ENCODE measurements at places on chromosomes 1 and 21.

DNA sequence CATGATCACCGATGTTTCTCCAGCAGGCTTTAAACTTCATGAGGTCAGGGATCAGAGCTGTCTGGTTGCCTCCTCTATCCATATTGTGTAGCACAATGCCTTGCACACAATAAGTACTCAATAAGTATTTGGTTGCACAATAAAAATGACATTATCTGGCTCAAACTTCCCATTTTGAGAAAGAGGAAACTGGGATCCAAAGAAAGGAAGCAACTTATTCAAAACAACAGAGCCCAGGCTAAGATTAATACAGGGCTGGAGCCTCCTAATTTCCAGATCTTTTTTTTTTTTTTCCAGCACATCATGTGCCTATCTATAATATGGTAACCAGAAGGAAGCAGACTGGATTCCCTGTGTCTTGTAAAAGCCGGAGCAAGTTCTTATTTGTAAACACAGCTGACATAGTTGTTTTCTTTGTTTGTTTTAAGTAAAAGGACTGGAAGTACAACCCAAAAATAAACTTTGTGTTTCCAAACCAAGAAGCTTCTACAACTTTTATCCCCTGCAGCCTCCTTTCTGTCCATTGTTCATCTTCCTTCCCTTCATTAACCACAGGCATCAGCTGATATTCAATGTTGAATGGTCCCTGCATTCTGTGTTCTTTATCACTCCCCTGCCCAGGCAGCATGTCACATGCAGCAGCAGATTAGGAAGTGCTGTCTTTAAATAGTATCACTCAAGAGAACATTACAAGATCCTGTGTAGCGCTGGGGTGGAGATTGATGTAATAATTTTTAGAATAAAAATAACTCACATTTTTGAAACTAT lies 71.2 kb upstream of the HOOK1 start:
- DNase-seq: no peak

- no peak for DNase-seq
Measured at GRCh38 chr1:160247053-160247452, 15.3 kb downstream of the DCAF8 start.

- no peak for DNase-seq
Measured at GRCh38 chr1:231969076-231969475, 342.5 kb downstream of the DISC1 start.

GRCh38 chr1:33302325-33302724 lies 18.6 kb downstream of the A3GALT2 start:
- no peak for DNase-seq

- no peak for DNase-seq
Measured at GRCh38 chr1:40886318-40887011, 24.3 kb upstream of the CITED4 start.

DNA sequence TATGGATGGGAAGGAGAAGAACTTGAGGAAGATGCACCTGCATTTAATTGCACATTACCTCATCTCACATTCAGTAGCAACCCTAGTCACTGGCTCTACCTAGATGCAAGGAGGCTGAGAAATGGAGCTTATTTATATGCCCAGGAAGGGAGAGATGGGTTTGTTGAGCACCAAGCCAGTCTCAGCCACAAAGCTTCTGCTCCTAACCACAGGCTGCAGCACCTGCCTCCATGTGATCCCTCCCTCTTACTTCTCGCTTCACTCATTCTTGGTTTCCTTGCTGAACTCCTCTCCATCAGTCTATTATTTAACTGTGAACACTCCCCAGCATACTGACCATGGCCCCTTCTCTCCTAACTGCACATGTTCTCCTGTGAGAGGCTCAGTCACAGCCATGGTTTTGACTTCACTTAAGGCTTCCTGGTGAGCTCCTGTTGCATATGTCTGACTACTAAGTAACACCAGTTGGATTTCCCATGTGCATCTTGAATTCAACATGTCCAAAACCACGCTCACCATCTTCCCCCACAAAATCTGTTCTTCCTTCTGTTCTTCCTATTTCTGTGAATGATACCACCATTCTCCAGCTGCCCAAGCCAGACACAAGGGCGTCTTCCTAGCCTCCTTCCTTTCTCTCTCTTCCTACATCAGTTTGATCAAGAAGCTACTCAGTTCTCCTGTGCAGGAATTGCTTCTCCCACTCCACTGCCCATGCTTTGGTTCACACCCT lies 139.8 kb downstream of the AK5 start:
- no peak for DNase-seq

- DNase-seq: peak; percentile 24
Measured at GRCh38 chr1:209809611-209810010, 3.7 kb upstream of the IRF6 start.

GRCh38 chr1:162248854-162249535 lies 127.7 kb downstream of the SPATA46 start:
- no peak for DNase-seq

GRCh38 chr1:186682736-186683135 lies 2.5 kb upstream of the PTGS2 start:
- DNase-seq: no peak

- DNase-seq: no peak
Measured at GRCh38 chr1:185338719-185339622, 21.9 kb upstream of the IVNS1ABP start.

- no peak for DNase-seq
Measured at GRCh38 chr1:9004031-9004699, 22.1 kb downstream of the SLC2A7 start.

- DNase-seq: no peak
Measured at GRCh38 chr21:26131554-26131953, 39.0 kb downstream of the APP start.

- no peak for DNase-seq
Measured at GRCh38 chr1:115324649-115325420, 13.2 kb downstream of the NGF start.

GRCh38 chr1:53372501-53372951 lies 44.7 kb upstream of the LRP8 start:
- DNase-seq: no peak

- no peak for DNase-seq
Measured at GRCh38 chr1:51242546-51242945, 6.5 kb downstream of the RNF11 start.

DNA sequence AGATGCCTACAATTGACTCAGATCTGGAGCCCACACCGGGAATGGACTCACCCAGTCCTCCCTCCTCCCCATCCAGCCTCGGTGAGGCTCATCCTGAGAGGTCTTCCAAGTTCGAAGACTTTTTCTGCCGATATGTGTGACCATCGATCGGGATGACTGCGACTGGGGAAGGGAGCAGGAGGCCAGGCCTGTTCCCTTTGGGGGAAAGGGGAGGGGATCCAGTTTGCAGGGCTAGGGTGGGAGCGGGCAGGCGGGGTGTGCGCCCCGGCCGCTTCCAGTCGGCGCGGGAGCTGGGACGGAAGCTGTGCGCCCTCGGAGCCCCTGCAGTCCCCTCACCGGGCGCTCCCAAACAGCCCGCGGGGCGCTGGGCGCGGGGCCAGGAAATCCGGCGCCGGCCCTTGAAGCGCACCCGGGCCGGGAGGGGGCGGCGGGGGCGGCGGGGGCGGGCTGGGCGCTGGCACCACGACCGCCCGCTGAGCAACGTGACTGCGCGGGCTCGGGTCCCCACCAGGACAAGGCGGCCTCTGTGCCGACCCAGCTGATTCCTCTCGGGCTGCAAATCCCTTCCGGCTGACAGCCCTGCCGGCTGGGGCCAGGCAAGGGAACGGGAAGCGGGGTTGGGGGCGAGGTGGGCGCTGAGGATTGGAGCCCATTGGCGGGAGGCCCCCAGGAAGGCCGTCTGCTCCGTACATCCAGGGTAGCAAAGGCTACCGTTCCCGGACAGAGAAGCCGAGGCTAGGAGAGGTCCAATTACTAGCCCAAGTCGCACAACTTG lies 103.9 kb downstream of the EBNA1BP2 start:
- DNase-seq: no peak

- DNase-seq: no peak
Measured at GRCh38 chr1:104878203-104878909, 1128.7 kb downstream of the AMY1C start.

DNA sequence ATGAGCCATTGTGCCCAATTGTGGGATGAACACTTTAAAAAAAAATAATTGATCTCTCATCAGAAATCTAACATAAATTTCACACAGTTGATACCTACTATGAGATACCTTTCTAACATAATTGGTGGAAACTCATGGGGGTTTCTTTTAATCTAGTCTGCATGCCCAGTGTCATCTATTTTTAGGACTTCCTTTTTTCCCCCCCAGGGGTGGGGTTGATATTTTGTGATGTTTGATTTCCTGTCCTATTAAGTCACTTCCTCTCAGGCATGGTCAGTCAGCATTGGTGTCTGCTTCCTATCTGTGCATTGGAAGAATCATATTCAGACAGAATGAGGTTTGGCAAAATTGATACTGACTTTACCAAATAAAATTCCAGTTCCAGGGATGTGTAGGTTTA lies 21.5 kb downstream of the NFYC start:
- no peak for DNase-seq

- DNase-seq: no peak
Measured at GRCh38 chr1:234827181-234827580, 217.2 kb upstream of the IRF2BP2 start.

GRCh38 chr1:6960860-6961259 lies 175.6 kb downstream of the CAMTA1 start:
- no peak for DNase-seq

DNA sequence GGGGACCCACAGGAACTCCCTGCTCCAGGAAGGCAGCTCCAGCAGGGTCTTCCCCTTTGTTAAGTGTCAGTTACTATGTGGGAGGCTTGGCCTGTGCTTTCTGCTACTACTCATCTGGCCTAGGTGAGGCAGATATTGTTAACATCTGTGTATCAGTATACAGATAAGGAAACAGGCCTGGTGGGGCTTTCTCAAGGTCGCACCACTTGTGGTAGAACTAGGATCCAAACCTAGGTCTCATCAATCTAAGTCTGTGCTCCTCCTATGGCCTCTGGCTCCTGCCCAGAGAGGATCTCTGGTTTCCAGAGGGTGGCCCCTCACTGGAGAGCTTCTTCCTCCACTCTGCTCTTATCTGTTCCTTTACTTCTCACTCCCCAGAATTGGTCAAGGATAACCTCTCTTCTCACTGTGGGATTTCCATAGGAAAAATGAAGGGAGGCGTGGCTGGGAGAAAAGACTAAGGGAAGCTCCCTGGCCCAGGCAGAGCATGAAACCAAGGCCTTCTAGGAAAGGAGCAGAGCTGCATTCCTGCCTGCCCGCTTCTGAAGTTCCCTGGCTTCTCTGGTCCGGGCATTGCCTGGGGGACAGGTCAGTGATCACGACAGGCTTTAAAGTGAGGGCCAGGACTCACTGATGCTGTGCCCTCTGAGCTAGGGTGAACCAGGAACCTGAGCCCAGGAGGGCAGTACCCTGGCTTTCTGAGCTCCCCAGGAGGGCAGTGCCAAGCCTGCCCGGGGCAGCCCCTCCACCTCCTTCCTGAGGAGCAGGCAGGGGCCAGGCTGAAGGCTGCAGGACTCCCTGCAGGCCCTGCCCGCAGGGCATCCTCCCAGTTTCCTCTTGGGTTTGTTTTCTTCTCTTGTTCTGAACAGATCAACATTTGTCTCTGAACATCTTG lies 5.8 kb downstream of the KCNC4 start:
- DNase-seq: no peak

- peak; percentile 53 for DNase-seq
Measured at GRCh38 chr1:48066936-48067335, 69.8 kb upstream of the TRABD2B start.
